RWPE2 (cell line): ENCODE measurements at places on chromosomes 16 and 17.

DNA sequence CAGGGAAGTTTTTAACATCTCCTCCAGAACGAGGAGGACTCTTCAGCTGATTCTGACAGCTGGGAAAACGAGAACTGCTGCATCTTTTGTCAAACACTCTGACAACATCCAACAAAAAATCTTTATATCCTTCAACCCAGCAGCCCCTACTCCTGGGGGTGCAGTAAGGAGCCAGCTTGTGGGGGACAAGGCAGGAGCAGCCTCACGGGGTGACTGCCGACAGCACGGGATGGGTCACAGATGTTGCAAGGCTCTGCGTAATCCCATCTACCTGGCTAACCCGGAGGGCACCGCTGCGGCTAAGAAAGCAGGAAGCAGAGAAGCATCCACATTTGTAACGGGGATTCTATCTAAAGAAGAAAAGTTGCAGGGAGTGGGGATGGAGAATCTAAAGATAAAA is 28.6 kb downstream of the WDR45B start:
- DNase-seq = no peak

DNA sequence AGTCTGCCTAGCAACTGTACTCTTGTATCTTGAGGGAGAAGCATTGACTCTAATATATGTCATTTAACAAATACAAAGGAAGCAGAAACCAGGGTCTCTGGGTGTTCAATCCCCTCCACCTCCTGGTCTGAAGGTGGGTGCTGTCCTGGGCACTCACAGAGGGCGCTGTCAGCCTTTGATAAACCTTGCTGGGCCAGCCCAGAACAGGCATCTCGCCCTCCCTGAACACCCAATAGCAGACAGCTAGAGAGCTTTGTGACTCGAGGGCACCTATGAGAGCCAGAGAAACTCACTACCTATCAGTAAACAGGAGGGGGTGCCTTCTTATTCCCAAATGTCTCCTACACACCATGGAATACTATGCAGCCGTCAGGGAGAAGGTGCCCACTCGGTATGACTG is 6.4 kb upstream of the PIPOX start:
- DNase-seq = no peak

- DNase-seq = no peak
These were observed 89.5 kb downstream of the VAT1L start for GRCh38 chr16:77877712-77878347.

- no peak for DNase-seq
These were observed 31.9 kb downstream of the ZC3H18 start for GRCh38 chr16:88602091-88602490.

- DNase-seq = no peak
These were observed 163.8 kb upstream of the CACNG5 start for GRCh38 chr17:66671156-66671555.

DNA sequence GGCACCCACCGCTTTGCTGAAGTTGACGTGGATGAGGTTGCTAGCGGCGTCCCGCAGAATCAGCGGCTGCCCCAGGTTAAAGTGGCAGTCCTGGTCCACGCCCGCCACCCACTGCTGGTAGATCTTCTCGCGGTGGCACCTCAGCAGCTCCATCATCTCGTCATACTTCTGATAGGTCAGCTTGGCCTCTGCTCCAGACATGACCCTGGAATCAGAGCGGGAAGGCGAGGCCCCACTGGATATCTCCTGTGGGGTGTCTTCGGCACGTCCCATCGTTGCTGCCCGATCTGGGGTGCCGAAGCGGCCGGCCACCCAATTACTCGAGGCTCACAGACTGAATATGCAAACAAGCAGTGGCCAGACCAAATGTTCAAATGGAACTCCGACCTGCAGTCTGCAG is 16.5 kb downstream of the DNAH17 start:
- no peak for DNase-seq

GRCh38 chr16:84547546-84548061 is 43.1 kb upstream of the MEAK7 start:
- DNase-seq = no peak

DNA sequence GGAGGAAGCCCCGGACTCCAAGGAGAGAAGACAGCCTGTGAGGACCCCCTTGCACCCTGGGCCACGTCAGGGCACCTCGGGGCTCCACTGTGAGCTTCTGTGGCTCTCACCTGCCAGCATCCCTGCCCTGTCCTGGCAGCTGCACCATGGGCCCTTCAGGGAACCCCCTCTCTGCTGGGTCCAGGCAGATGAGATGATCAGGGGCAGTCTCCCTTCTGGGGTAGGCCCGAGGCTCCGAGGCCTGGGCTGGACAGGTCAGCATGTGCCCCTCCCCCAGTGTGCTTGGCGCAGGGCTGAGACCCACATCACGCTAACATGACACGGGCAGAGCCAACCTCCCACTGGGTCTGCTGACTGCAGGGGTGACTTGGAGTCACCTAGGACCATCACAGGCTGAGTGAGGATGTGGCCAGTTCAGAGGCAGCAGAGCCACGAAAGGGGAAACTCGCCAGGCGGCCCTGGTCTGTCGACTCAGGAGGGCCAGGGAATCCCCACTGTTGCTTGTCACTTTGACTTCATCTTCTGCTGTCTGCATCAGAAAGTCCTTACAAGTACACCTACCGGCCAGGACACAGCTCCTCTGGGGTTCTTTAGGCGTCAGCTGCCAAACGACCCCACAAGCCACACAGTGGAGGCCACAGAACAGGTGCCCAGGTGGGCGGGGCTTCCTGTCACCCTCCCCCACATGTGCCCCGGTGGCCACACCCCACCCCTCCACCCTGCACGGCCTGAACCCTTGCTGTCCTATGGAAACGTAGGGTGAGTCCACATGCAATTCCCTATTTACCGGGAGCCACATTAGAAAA is 2.2 kb downstream of the GALNS start:
- no peak for DNase-seq

GRCh38 chr17:21388066-21388465 is 11.9 kb downstream of the KCNJ12 start:
- no peak for DNase-seq

DNA sequence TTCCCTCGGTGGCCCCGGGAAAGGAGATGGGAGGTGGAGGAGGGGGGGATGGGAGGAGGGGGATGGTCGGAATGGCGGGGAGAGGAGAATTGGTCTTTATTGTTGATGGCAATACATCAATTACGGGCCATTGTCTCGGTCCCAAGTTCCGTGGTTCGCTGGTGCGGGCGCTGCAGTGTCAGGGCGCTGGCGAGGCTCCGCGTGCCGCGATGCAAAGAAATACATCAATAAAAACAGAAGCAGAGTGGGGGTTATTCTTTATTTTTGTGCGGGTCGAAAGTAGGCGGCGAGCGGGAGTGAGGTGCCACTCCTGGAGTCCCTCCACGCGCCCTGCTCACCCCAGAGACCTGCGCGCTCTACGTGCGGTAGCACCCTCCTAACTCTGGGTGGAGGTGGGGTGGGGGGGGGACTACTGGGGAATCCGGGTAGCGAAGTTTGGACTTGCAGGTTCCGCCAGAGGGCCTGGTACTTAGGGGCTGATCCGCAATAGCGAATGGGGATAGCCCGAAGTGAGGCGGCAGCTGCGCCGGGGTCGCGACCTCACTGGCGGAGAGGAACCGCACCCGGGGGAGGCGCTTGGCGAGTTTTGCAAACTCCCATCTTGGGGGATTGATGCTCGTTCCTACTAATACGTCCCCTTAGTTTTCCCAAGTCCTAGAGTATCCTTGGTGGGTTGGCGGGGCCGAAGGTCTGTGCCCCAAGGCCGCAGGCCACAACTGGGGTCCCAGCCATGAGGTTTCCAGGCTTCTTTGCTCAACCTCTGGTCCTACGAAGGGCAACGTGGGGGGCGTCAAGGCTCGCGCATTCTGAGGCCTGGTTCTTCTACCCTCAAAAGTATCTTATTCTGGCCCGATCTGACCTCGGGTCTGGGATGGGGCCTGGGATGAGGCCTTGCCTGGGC is 3.5 kb upstream of the SALL1 start:
- no peak for DNase-seq

DNA sequence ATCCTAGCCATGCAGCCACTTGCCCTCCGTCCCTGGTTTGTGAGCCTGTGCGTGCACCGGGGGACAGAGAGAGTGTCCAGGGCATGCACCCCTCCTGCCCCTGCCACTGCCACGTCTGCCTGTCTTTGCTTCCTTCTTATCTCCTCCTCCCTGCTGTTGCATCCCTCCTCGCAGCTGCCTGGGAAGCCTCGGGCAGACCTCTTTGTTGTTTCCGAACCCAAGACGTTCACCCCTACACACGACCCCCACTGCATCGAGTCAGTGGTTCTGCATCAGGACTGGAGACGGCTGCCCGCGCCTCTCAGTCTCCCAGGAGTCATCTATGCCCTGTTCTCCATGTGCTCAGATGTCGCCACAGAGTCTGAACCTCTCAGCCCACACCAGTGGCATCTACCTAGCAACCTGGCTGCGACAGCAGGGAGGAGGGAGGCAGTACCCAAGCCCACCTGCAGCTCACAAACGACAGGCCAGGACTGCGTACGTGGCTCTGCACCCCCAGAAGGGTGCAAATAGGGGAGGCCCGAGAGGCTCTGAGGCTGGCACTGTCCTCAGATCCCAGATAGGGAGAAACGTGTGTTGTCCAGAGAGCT is 5.2 kb downstream of the TIMP2 start:
- no peak for DNase-seq

DNA sequence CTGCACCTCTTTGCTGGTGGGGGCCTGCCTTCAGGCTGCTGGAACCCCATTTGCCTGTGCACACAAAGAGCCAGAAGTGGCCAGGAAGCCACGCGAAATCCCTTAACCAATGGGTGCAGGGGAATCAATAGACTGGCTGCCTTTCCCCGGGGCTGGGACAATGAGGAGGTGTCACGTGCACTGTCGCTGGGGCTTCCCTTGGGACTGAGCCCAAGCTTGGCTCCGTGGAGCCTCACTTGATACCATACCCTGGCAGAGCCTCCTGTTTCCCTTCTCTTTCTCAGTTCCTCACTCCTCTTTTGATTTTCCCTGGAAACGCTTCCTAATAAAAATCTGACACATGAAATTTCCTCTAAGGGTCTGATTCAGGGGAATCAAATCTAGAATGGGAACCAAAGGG is 38.8 kb upstream of the C16orf82 start:
- no peak for DNase-seq

DNA sequence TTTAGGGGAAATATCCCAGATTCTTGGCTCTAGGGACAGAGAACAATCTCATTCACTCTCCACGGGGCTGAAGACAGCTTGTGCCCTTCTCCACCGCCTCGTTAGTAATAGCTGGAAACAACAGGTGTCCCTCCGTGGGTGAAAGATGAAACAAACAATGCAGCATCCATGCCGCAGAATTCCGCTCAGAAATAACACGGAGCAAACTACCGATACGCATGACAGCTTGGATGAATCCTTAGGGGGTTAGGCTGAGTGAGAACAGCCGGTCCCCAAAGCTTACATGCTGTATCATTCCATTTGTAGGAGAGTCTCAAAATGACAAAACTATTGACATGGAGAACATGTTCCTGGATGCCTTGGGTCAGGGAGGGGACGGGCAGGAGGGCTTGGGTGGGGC is 29.4 kb upstream of the CACNG1 start:
- no peak for DNase-seq

GRCh38 chr17:19541445-19541844 is 7.8 kb downstream of the SLC47A1 start:
- no peak for DNase-seq

DNA sequence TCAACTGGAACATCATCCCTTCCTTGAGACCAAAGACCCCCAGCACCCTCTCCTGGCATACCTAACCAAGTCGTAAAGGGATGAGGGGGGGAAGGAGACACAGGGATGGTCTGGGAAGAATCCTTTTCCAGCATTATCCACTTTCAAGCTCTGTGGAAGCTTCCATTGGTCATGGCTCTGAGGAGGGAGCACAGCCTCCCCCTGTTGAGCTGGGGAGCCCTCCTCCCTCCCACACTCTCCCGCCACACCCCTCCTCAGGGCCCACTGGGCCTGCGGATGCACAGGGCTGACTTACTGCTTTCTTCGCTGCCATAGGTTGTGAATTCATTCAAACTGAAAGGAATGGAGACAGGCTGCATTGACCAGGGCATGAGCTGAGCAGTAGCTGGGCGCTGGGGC is 12.4 kb downstream of the CSF3 start:
- DNase-seq = no peak

- no peak for DNase-seq
These were observed 35.1 kb upstream of the CD300E start for GRCh38 chr17:74658620-74659019.

DNA sequence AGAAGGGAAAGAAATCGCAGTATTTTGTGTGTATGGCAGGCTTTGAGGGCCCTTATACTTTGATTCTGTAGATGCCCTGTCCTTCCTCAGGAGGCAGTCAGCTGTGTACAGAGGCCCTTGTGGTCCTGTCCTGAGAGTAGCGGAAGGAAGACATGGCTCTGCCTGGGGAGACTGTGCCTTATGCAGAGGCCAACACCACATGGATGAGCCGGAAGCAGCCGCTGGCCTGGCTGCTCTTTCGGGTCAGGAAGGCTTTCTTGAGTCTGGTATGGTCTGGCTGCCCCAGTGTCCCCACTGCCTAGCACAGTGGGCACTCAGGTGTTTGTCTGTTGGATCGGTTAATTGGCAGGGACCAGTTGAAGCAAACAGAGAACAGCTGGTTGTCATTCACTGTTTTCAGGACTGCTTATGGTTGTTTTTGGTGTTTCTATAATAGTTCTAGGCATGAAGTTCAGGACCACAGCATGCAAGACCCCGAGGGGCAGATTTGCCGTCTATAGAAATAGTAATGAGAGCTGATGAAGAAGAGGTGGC is 12.4 kb downstream of the USP10 start:
- DNase-seq = no peak

GRCh38 chr17:47237841-47238240 is 15.8 kb upstream of the ITGB3 start:
- DNase-seq = no peak

DNA sequence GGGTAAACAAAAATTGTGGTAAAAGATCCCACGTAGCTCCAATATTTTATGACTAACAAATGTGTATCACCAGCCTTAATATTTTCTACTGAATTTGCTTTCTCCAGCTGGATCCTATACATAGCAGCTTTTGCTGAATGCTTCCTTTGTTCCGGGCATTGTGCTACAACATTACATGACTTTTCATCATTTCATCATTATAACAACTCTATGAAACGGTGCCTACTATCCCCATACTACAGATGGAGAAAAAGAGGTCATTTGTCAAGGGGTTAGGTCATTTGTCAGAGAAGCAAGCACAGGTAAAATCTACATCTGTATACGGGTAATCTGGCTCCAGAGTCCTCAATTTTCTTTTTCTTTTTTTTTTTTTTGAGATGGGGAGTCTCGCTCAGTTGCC is 74.3 kb downstream of the KANSL1 start:
- no peak for DNase-seq
